ENCODE measurements at places on chromosomes 6 and 20.

- no peak for DNase-seq
These were observed 10.7 kb downstream of the TRERF1 start for GRCh38 chr6:42440778-42441696.

DNA sequence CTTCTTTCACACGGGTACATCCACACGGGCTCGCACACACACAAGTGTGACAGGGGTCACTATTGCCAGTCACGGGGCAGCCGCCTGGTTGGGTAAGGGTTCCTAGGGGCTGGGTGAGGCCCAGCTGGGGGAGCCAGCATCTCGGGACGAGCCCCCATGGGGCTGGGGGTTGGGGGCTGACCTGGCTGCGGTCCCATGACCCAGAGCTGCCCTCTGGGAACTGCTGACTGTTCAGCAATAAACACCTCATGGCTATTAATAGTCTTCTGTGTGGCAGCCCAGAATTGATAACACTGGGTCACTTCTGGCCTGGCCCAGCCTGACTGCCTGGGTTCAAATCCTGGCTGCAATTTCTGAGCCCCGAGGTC, 23.8 kb downstream of the VEGFA start:
- no peak for DNase-seq

GRCh38 chr6:69732045-69732444, 64.8 kb downstream of the LMBRD1 start:
- DNase-seq: no peak

- no peak for DNase-seq
These were observed 36.7 kb downstream of the POU3F2 start for GRCh38 chr6:98871057-98871456.

- DNase-seq: peak; percentile 27
These were observed 5.1 kb downstream of the KCNS1 start for GRCh38 chr20:45095805-45096238.

- DNase-seq: no peak
These were observed 37.0 kb downstream of the PRDM1 start for GRCh38 chr6:106122938-106123656.

DNA sequence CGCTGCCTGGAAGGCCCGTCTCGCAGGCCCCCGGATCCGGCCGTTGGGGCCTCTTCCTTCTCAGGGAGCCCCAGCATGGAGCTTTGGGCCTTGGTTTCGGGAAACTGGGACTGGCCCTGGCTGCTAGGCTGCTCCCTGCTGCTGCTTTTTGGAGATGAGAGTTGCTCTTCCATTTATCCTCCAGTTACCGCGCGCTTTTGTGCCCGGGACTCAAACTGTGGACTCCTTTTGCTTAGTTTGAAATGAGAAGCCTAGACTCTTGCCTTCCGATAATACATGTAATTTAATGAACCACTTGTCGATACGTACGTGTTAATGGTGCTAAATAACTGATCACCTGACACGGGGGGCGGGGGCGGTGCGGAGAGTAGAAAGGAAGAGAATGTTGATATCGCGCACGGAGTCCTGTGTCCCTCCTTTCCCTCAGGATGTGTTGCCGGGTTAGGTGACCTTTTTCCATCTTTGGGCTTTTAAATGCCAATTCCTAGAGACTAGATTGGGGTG, 968 bp downstream of the PHF3 start:
- peak; percentile 26 for DNase-seq

DNA sequence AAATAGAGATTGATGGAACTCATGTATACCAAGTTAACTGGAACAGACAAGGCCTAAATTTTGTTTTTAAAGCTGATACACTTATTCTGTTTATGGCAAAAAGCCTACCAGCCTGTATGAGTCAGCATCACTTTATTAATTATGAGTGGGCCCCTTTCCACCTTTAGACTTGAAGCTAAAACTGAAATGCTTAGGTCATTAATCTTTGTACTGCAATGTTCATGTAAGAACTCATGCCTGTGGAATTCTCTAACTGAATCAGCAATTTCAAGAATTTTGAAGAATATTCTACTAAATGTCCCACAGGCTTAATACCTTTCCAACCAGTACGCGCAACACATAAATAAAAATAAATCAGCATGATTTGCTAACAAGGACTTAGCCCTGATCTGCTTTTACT, 140.2 kb upstream of the PHACTR1 start:
- no peak for DNase-seq

DNA sequence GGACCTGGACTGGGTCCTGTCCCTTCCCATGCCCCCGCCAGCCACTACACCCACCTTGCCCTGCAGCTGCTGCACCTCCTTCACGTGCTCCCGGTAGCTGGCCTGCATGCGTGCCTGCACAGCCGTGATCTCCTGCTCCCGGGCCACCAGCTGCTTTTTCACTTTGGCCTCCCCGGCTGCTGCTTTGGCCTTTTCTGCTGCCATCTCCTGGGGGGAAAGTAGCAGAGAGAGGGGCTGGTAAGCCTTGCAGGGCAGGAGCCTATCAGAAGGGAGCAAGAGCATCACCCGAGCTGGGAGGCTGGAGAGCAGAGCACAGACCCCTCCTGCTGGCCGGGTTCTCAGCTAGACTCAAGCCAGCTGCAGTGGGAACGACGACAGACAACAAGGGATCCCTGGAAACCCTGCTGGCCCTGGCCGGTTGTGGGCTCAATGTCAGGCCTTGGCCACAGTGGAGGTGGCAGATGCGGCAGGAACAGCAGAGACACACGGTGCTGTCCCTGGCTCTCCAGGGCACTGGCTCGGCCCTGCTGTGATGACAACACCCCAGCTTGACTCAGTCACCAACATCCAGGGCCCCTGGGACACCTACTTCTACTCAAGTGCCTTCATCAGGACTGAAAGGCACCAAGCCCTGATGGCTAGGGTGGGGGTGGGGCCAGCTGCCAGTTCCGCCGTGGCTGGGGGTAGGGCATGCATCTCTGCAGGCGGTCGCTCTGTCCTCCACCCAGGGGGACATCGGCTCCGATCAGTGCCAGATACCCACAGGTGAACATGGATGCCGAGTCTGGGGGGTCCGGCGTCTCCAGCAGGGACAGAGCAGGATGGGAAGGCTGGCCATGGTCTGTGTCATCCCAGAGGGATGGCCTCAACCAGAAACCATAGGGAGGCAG, 45.3 kb downstream of the RRBP1 start:
- no peak for DNase-seq

GRCh38 chr6:81614292-81614691, 138.2 kb downstream of the TENT5A start:
- DNase-seq: no peak

GRCh38 chr20:40583205-40583604, 105.8 kb downstream of the MAFB start:
- no peak for DNase-seq

GRCh38 chr6:53436526-53437303, 88.0 kb upstream of the ELOVL5 start:
- DNase-seq: no peak

- DNase-seq: no peak
These were observed 3.4 kb downstream of the THEMIS start for GRCh38 chr6:127897484-127897883.

DNA sequence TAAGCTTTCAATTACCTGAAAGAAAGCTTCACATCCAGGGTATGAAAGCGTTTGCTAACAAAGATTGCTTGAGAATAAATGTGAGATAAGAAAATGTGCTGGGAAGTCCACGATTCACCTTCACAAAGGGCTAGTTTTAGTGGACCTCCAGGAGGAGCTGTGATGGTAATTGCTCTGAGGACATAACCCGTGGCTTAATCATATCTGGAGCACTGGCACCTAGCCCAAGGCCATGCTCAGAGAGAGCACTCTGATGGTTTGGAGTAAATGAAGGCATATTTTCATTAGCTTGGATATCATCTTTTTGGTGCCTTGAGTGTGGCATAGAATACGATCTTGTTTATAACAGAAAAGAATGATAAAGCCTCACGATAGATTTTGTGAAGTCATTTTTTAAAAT, 46.9 kb upstream of the BACH2 start:
- no peak for DNase-seq
